ENCODE measurements at places on chromosomes 4 and X.

GRCh38 chr4:24181005-24181404 is 291.2 kb upstream of the PPARGC1A start:
- no peak overlapping the region for H3K27ac ChIP-seq
- no peaks in the 10 kb centered on the region for H3K36me3 ChIP-seq
- H3K4me3 ChIP-seq, result no peak overlapping the region
- no peak for DNase-seq
- no peaks in the 10 kb centered on the region for H3K4me1 ChIP-seq

- no peak for DNase-seq
- no peak overlapping the region for H3K27ac ChIP-seq
- H3K4me3 ChIP-seq, result no peak overlapping the region
- H3K4me1 ChIP-seq, result peaks cover 53% of the 10 kb centered on the region
These were observed 349.3 kb downstream of the PTTG2 start for GRCh38 chr4:38309471-38309870.

- H3K4me1 ChIP-seq, result no peaks in the 10 kb centered on the region
- no peak for DNase-seq
- H3K36me3 ChIP-seq, result no peaks in the 10 kb centered on the region
- H3K27me3 ChIP-seq, result no peaks in the 10 kb centered on the region
- H3K27ac ChIP-seq, result no peak overlapping the region
These were observed 30.6 kb downstream of the PCDH19 start for GRCh38 chrX:100379388-100379986.

- no peak overlapping the region for H3K4me3 ChIP-seq
- H3K36me3 ChIP-seq, result peaks cover 3% of the 10 kb centered on the region
- no peak overlapping the region for H3K27ac ChIP-seq
- H3K4me1 ChIP-seq, result no peaks in the 10 kb centered on the region
- no peak for DNase-seq
These were observed 17.5 kb downstream of the RBMX2 start for GRCh38 chrX:130419263-130419662.

DNA sequence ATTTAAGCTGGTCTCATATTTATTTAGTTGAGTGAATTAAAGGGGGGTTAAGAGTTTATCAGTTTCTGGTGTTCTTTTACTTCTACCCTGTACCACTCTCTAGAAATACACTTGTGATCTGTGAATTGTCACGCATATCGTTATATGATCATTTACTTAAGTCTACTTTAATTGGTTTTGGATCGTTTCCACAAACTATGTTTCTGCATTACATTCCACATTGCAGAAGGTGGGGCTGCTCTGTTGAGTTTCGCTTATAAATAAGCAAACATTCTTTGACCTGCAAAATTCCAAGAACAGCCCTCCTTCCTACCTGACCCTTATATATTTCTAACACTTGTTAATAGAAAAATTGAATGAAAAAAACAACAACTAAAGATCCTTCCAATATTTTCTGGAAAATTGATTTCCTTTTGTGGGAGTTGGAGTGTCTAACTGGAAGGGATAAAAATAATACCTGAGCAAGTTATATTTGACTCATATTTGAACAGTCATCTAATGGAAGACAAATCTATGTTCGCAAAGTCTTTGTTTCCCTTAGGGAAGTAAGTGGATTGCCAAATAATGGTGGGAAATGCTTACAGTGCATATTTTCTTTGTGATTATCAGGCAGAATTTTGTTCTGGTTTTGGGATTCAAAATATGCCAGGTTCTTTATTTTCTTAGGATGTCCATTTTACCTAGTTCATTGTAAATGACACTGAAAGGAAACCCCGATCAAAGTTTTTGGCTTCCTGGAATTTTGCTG is 152.7 kb downstream of the RELL1 start:
- H3K4me3 ChIP-seq, result no peak overlapping the region
- H3K4me1 ChIP-seq, result no peaks in the 10 kb centered on the region
- no peak overlapping the region for H3K27ac ChIP-seq
- no peaks in the 10 kb centered on the region for H3K27me3 ChIP-seq
- DNase-seq, result no peak

- H3K4me3 ChIP-seq, result no peak overlapping the region
- no peaks in the 10 kb centered on the region for H3K36me3 ChIP-seq
- H3K4me1 ChIP-seq, result no peaks in the 10 kb centered on the region
- DNase-seq, result no peak
These were observed 697.5 kb upstream of the GNPDA2 start for GRCh38 chr4:45423896-45424295.

DNA sequence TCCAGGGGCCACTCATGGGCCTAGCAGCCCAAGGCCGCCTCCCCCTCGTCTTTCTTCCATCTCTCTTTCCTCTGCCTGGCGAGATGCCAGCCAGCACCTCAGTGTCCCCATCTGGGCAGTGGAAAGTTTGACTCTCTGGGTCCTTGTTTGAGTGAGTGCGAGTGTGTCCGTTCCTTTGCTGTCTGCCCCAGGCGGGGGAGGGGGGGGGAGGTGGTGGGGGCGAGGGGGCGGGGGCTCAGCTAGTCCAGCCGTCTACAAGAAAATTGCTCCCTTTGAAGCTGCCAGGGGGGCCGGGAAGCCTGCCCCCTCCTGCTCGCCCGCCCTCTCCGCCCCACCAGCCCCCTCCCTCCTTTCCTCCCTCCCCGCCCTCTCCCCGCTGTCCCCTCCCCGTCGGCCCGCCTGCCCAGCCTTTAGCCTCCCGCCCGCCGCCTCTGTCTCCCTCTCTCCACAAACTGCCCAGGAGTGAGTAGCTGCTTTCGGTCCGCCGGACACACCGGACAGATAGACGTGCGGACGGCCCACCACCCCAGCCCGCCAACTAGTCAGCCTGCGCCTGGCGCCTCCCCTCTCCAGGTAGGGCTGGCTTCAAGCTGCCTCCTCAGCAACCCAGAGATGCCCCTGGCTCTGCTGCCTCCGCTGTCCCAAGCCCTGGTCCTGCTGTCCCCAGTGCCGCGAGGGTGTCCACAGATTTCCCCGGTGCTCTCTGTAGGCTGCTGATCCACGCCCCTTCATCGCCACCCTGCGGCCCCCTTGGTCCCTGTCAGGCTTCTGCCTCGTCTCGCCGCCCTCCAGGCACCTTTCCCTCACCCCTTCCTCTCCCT is at the start of gene BGN:
BGN (plus strand) TSS at position 440 of the 821 bp plus-strand sequence. CDS start 9,652 bp downstream, outside the sequence.
- H3K27ac ChIP-seq, result no peak within 1 kb of the TSS
- no peak within 1 kb of the TSS for H3K4me3 ChIP-seq
- DNase-seq, result no peak
- H3K27me3 ChIP-seq, result peaks cover 3% of the 10 kb centered on the region
- no peaks in the 10 kb centered on the region for H3K4me1 ChIP-seq

- peaks cover 9% of the 10 kb centered on the region for H3K4me1 ChIP-seq
- H3K36me3 ChIP-seq, result no peaks in the 10 kb centered on the region
- H3K27me3 ChIP-seq, result no peaks in the 10 kb centered on the region
- DNase-seq, result no peak
These were observed 39.4 kb downstream of the NALF2 start for GRCh38 chrX:69543572-69543971.

- H3K4me3 ChIP-seq, result no peak overlapping the region
- H3K27me3 ChIP-seq, result peaks cover 3% of the 10 kb centered on the region
- DNase-seq, result no peak
- H3K4me1 ChIP-seq, result peaks cover 4% of the 10 kb centered on the region
These were observed 111.9 kb upstream of the KIT start for GRCh38 chr4:54545663-54546424.

- H3K4me1 ChIP-seq, result no peaks in the 10 kb centered on the region
- no peaks in the 10 kb centered on the region for H3K36me3 ChIP-seq
- no peak for DNase-seq
- H3K4me3 ChIP-seq, result no peak overlapping the region
These were observed 199.5 kb upstream of the PUDP start for GRCh38 chrX:7347465-7347864.

DNA sequence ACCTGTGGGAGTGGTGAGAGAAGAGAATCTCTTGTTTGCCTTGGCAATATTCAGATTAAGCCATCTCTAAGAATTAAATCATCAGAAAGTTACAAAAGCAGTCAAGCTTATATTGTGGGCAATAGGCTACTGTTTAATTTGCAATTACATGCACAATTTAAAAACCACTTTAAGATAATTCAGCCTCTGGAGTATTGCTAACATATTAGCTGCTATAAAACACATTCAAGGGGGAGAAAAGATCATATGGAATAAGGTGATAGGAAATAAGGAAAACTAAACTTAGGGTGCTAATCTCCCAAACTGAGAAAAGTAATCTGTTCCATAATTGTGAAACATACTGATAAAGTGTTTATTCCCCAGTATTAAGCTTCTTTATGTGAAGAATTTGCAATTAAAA is 103.9 kb downstream of the ARAP2 start:
- no peak overlapping the region for H3K27ac ChIP-seq
- H3K36me3 ChIP-seq, result peaks cover 40% of the 10 kb centered on the region
